Stimulated activated CD8-positive, alpha-beta memory T cell treated with anti-CD3 and anti-CD28 coated beads, Interleukin-15, amount 100 ng/mL, for 4 hours (primary cell): ENCODE measurements at places on chromosomes 5 and 9.

GRCh38 chr5:109945097-109945678 is 255.5 kb downstream of the MAN2A1 start:
- no peak for DNase-seq

GRCh38 chr5:169933616-169934015 is 46.7 kb downstream of the INSYN2B start:
- no peak for DNase-seq

- no peak for DNase-seq
Observed at GRCh38 chr5:87650284-87650683, 237.6 kb upstream of the CCNH start.

GRCh38 chr9:38771593-38771992 is 51.7 kb upstream of the FAM240B start:
- DNase-seq = no peak

DNA sequence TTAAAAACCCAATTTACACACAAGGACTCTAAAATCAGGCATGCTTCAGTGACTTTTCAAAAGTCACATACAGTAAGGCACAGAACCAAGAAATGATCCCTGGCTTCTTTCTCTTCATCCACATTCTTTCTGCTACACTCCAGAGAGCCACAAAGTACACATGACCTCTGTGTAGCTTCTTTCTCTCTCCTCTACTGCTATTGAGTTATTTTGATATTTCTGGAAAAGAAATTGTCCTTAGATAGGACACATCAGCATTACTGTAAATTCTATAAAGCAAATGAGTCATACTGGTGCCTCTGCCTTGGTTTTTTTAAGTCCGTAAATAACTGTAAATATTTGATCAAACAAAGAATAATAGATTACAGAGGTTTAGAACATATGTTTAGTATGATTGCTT is 96.3 kb downstream of the KIAA0825 start:
- DNase-seq = no peak

DNA sequence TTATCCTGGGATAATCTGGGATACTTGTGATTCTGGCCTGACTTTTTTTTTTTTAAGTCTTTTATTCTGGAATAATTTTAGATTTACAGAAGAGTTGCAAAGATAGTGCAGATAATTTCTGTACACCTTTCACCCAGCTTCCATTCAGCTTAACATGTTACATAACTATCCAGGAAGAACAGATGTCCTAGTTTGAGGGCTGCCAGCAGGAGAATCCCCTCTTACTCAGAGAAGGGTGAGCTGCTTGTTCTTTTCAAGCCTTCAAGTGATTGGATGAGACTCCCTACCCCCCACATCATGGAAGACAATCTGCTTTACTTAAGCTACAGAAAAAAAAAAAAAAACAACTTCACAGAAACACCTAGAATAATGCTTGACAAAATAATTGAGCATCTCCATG is 254.2 kb downstream of the TRIM32 start:
- DNase-seq = no peak

GRCh38 chr5:60887746-60888145 is 43.7 kb upstream of the ELOVL7 start:
- no peak for DNase-seq

DNA sequence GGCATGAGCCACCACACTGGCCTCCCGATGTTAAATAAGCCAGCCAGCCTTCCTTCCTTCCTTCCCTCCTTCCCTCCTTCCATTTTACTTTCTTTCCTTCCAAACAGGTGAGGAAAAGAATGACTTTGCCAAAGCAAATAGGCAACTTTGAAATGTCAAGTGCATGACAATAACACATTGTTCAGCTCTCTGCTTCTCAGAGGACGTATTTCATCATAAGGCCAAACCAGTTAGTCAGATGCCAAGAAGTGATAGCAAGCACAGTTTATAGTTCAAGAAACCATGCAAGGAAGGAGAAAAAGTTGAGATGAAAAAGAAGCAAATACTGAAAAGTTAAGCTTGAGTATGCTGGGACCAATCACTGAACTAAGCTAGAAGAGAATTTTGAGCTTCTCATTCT is 29.5 kb downstream of the POU4F3 start:
- DNase-seq = no peak

DNA sequence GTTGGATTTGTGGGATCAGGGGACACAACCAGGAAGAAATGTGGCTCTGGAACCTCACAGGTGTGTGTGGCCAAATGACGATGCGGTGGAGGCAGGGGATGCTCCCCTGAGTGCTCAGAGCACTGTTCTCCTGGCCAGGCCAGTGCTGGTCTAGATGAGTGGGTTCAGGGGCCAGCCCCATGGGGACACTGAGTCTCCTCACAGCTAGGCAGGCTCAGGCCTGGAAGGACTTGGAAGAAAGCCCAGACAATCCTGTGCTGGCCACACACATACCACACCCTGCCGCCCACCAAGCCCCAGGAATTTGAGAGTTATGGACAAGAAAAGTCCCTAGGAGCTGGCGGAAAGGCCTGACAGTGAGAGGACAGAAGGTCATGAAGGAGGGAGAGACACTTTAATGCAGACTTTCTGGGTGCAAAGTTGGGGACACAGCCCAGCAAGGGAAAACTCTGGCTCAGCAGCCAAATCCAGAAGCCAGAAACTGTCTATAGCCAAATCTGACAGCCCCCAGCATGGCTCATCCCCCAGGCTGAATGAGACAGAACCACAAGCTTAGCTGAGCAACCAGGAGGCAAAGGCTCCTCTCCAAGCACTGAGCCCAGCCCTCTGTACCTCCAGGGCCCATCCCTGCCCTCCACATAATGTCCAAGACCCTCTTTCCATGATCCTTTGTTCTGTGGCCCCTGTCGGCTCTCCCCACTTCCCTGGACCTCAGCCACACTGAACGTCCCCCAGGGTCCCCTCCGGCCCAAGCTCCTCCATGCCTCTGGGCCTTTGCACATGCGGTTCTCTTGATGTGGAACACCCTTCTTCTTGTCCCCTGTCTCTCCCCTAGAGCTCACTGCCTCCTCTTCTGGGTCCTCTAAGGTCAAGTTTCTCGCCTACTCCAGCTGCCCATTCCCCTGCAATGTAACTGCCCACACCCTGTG is 22.4 kb downstream of the LHX6 start:
- DNase-seq = no peak

DNA sequence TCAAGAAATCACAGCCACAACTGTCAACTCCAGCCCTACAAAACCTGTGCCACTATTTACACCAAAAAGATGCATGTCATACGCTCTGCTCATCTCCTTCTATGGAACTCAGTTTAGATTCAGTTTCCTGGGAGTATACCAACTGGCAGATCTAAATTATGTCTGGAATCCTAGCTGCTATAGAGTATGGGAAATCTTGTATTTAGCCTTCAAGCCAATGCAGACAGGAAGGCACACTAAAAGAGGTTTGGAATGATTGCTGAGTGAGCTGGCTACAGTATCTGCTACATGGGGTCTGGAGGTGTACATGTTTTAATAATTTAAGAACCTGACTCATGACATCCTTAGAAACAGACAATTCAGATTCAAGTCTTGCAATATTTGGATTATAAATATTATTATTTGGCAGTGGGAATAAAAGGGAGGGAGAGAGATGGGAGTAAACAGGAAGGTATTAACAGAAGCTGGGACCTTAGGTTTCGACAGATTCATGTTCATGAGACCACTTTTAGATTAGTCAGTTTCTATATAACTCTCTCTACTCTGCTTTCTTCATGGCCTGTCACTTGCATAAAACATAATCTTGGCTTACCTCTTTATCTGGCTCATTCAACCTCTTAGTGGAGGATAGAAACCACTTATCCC is 178.8 kb upstream of the HAPLN1 start:
- DNase-seq = no peak

GRCh38 chr9:30609713-30610112 is 1774.7 kb upstream of the ACO1 start:
- DNase-seq = no peak

DNA sequence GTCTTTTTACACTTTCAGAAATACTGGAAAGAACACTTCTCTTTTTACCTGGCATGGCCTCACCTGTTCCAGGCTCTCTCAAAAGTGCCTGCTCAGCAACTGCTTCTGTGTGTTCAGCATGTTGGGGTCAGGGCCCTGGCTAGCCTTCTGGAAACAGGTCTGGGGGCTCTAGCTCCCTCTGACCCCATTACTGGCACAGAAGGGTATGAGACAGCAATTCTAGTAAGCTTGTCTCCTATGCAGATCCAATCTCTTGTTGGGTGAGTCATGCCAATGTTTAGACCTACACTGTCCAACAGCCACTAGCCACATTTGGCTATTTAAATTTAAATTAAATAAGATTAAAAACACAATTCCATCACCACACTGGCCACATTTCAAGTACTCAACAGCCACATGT is 80.8 kb downstream of the MAPKAP1 start:
- DNase-seq = no peak

DNA sequence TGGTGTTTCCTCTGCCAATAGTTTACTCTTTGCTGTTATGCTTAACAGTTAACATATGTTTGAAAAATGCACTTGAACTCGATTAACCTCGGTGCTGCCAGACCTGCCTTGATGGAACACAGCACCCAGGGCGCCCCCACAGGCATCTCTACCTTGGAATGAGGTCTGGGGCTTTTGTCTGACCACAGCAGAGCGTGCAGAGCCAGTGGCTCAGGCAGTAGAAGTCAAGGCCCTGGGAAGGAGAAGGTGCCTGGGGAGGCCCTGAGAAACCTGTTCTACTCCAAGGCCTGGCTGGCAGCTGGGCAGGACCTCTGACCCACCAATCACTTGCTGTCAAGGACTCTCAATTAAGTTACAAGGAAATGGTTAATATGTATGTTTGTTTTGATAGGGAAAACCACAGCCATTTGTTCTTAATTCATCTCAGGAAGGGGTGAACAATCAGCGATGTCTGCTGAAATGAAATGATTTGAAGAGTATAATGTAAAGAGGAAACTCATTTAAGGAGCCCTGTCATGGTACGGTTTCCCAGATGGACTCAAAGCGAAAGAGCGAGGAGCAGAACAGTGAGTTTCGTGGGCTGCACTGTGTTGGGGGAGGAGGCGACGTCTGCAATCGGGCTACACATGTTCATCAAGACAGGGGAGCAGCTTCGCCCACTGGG is 21.9 kb downstream of the MACROH2A1 start:
- no peak for DNase-seq

DNA sequence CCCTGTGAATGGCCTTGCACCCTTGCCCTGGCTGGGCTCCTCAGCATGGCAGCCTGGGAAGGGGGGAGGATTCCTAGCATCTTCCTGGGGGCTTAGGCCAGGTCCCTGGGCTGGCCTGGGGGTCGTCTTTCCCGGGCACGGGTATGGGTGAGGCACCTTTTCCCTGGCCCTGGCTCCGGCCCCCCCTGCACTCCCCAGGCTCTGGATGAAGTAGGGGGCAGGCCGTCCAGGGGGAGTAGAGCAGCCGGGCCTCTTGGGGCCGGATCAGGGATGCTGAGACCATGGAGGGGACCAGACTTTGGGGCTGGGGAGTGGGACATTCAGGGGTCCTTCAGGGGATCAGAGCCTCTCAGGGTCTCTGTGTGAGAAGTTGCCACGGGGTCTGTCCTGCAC is 6.6 kb downstream of the RXRA start:
- DNase-seq = no peak

DNA sequence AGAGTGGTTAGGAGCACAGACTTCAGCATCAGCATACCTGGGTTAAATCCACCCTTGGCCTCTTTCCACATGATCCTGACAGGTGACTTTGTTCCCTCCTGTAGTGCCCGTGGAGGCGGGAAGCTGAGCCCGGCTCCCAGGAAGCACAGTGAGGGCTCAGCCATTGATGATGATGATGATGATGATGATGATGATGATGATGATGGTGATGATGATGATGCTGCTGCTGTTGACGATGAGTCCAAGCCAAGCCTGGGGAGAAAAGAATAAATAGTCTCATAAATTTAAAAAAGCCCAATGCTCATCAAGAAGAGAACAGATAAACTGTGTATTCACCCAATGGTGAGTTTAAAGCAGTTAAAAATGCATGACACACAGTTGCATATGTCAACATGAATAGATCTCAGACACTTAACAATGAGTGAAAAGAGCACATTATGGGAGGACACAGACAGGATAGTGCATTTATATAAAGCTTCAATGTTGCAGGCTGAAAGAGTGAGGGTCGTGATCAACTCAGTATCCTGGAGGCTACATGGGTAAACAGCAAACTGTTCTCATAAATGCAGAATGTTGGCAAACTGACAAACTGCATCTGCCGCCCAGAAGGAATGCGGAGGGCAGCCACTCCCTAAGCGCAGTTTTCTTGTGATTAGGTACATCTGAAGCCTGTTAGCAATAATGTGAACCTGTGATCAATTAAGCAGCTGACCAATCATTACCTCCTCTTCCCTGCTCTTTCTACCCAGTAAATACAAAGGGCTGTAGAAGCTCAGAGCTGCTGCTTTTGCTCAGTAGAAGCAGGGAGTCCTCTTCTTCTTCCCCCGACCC is 11.7 kb upstream of the CFAP157 start:
- DNase-seq = no peak

DNA sequence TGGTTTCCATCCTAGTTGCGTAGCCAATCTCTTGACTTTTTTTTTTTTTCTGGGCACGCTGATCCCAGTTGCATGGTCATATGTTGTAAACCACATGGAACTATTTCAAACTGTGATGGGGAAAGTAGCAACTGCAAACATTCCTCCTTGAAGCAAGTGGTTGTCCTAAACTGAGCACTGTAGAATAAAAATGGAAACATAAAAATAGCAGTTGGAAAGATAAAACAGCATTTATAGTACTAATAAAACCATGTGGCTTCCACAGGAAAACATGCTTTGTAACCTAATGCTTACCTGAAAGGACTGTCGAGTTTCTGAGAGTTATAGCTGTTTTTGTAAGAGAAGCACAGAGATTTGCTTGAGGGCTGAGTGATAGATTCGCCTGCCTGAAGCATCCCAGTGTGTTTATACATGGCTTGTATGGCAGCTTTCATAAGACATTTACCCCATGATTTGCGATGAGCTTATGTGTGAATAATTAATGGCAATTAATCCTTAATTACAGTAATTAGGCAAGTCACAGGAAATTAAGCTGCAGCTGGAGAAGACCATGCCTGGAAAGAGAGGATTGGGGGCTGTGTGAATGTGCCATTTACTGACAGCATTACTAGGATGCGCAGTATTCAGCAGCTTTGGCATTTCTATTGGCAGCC is 136.5 kb downstream of the PBX3 start:
- no peak for DNase-seq
